ENCODE measurements at places on chromosomes 2 and 18.

GRCh38 chr2:133097666-133098065 lies 427.7 kb upstream of the LYPD1 start:
- no peak for DNase-seq

GRCh38 chr2:9939587-9940485 lies 11.7 kb upstream of the GRHL1 start:
- no peak for DNase-seq

GRCh38 chr2:139201516-139201915 lies 421.3 kb upstream of the NXPH2 start:
- no peak for DNase-seq

DNA sequence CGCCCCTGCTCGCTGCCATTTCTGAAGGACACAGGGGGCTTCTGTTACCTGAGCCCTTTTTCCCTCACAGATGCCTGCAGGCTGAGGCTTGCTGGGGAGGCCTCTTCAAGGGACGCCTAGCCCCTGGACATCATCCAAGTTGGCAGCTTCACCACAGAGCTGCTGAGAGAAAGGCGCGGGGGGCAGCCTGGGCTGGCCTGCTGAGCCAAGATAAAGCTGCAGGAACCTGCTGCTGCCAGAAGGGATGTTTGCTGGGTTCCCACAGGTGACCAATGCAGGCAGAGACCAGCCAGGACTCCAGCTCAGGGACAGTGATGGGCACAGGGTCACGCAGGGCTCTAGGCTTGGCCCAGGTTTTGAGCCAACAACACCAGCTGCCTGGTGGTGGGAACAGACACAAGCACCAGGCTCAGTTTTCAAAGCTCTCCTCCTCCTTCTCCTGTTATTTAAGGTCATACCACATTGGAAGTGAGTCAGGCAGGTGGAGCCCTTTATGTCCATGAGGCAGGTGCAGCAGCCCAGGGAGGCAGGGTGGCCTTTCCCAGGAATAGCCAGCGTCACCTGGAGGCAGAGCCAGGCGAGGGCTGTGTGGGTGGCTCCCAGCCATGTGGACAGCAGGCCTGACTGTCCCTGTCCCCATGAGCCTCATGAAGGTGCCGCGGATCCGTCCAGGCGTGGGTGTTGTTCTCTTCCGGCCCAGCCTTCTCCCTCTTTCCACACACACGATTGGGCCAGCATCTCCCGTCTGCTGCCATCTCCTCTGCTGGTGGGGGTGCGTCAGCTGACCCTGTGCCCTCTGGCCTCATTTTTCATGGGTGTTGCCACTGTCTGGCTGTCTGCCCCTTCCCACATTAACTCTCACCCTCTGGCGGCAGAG lies 515.5 kb upstream of the MYT1L start:
- no peak for DNase-seq

DNA sequence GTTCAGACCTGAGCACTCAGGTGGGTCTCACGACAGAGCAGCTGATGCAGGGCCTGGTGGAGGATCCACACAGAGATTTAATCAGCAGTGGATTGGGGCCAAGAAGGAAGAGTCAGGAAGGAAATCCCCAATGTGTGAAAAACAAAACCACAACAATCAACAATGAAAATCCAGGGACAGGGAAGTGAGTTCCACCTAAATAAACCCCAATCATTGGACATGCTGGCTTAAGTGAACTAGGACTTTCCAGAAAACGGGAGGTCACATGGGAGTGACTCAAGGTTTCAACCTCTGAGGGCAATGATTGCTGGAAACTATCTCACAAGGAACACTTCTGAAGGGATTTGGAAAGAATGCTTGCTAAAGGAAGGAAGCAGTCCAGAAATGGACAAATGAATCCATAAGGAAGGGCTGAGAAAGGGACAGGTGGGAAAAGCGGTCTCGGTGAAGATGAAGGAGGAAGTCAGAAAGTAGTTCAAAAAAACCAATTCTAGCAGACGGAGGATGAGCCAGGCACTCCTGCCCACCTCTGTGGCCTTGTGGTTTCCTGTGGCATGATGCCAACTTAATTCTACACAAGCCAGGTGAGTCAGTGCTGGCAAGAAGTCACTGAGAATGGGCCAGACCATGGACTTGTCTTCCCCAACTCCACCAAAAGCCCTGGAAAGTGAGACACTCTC lies 15.4 kb upstream of the XDH start:
- no peak for DNase-seq

Data from activated naive CD8-positive, alpha-beta T cell treated with anti-CD3 and anti-CD28 coated beads, Interleukin-2, amount 50 U/mL, for 16 hours (primary cell).